ENCODE measurements at places on chromosomes 12 and 14.

GRCh38 chr12:116018282-116018681, 259.2 kb downstream of the MED13L start:
- DNase-seq = no peak

GRCh38 chr12:42961395-42961794, 371.8 kb upstream of the PRICKLE1 start:
- no peak for DNase-seq

DNA sequence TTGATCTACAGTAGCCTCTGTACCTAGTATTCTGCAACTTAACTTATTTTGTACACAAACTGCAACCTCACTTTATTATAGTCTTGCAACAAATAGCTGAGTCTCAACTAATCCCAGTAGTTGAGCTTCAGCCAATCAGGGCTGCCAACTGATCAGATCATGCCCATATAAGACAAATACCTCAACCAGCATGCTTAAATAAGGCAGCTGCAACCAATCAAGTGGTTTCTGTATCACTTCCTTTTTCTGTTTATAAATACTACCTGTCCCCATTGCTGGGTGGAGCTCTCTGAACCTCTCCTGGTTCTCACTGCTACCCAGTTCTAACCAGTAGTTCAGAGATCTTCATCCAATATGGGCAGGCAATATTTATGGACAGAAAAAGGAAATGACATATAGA, 248.5 kb upstream of the FBXO33 start:
- no peak for DNase-seq

DNA sequence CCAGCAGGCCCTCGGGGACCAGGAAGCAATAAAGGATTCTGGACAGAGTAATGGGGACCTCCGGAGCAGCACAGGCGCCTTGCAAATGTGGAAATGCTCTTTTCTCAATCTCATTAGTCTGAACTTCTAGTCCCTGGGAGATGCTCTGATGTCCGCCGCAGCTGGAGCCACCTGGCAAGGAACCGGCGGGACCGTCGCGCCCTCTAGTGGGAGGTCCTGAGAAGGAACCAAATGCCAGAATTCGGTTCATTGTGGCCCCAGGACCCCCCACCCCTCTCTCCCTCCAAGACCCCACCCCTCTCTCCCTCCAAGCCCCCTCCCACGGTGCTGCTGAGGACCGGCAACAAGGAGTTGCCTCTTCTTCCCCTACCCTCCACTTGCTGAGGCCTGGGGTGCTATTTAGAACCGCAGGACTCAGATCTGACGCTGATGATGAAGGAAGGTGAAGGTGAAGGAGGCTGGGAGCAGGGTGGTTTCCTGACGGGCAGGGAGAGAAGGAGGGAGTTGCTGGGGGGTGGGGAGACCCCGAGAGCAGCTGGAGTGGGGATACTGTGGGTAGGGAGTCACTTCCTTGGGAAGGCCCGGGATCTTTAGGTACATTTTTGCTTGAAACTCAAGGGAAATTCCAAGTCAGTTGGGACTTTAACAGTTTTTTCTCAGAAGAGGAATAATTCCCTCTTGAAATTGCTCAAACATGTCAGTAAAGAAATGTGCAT, 42.5 kb downstream of the SMIM41 start:
- peak; percentile 47 for DNase-seq

DNA sequence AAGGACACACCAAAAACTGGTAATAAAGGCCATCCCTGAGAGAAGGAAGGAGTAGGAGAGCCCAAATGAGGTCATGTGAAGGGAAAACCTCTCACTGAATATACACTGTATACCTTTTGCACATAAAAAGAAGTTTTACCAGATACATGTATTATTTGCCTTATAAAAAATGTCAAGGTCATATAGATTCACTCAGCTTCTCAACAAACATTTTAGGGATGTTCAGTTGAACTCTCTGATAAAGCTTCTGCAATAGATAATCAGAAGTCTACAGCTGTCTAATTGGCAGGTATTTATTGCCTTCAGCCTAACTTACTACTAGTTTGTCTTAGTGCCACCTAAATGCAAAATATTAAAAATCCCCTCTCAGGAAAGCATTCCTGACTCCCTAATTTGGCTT, 8.7 kb downstream of the SLC11A2 start:
- DNase-seq = no peak

GRCh38 chr14:56098021-56098420, 20.2 kb upstream of the PELI2 start:
- DNase-seq = no peak

- no peak for DNase-seq
These were observed 10.1 kb downstream of the LACRT start for GRCh38 chr12:54624315-54625279.

GRCh38 chr12:115916910-115917668, 360.4 kb downstream of the MED13L start:
- DNase-seq = peak; percentile 29

DNA sequence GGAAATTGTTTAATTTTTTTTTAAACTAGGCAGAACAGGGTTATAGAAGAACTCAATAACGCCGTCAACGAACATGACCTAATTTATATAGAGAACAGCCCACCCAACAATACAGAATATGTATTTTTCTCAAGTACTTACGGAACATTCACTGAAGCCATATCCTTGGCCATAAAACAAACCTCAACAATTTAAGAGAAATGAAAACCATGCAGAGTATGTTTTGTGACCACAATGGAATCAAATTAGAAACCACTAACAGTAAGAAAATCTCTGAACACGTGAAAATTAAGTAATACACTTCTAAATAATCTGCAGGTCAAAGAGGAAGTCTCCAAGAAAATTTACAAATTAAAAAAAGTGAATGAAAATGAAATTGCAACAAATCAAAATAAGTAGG, 9.4 kb downstream of the SART3 start:
- no peak for DNase-seq

- DNase-seq = no peak
These were observed 65.9 kb downstream of the CMKLR1 start for GRCh38 chr12:108273217-108273616.

DNA sequence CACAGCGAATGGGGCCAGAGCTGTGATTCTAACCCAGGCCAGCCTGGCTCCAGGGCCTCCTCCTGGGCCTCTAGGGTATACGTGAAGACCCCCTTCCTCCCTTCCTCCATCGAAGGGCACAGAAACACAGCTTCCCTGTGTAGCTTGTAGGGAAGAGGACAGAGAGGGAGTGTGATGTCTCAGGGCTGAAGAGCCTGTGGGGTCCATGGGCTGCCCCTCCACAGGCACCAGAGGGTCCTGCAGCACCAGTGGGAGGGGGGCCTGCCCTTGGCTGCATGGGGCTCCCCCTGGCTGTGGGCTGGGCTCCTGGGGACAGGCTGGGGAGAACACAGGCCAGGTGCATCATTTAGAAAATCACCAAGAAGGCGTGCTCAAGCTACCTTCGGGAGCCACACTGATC, 178.5 kb downstream of the CALM1 start:
- DNase-seq = no peak

DNA sequence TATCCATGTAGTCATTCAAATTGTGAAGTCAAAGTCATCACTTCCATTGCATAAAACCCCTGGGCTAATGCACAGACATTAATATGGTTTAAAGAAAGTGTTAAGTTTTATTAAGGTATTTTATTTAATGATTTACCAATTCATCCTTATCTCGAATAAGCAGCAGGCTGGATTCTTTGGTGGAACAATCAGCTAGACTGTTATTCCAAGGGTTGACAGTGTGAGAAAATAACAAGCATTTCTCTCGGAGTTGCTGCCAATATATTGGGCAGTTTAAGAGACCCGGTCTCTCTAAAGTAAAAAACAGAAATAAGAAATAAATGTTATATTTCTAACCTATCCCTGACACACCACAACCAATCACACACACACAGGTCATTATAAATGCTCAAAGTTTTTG, 9.4 kb downstream of the KLRB1 start:
- DNase-seq = no peak

- no peak for DNase-seq
These were observed 160.0 kb downstream of the TPH2 start for GRCh38 chr12:72098622-72099021.

DNA sequence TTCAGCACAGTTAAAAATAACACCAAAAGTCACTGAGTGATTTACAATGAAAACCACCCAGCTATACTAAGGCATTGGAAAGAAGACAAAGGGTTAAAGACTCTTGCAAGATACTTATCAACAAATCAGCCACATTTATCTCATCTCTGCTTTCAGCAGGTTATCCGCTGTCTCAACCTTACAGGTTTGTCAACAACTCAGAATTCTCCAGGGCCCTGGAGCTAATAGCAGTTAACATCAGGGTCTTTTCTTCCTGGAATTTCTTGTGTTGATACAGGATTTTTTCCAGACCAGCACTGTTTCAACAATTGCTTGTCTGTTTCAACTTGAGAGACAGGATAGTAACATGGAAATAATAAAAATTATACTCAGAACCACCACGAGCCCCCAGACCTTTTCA, 3.5 kb downstream of the PKP2 start:
- no peak for DNase-seq

DNA sequence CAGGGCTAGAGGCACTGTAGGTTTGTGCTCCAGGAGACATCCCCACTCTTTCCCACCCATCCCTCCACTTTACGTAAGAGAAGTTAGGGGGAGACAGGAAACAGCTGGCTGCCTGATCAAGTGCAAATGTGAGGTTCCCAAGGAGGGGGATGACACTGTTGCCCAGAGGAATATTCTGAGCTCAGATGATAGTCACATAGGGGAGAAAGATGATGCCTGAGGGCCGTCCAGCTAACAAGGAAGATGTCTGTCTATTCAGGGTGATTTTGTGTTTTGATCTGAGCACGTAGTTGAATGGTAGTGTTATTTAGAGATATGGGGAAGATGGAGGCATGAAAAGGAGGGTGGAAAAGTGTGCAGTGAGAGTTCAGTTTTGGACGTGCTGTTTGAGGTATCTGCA, 13.9 kb upstream of the GPRC5D start:
- DNase-seq = no peak

DNA sequence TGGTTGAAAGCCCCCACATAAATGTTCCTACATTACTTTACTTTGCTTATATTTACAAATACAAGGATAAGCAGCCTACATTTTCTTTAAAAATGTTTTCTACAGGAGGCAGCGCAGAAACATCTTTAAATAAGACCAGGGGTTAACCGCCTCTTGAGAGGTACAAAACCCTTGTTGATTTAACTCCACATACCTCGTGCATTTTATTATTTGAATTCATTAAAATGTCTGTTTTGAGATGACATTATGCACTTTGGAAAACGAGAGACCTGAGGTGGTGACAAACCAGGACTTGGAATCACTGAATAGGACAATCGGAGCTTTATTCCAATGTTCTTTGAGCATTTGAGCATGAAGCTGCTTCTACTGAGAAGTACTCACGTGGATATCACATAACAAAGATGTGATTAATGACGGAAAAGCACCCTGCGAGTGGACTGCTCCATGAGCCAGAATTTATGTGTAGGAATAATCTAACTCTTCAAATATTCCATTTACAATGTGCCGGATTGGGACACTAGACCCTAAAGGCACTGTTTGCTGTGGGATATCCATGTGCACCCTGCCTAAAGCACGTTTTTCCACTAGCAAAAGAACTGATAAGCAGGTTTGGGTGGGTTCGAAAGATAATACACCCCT, 746 bp upstream of the DUSP16 start:
- DNase-seq = no peak

- no peak for DNase-seq
These were observed 17.6 kb downstream of the SOAT2 start for GRCh38 chr12:53120685-53121525.

GRCh38 chr14:33945210-33946088, 5.4 kb downstream of the EGLN3 start:
- DNase-seq = no peak
